NCI-H1694 (cell line): ENCODE measurements at places on chromosomes 2 and 18.

DNA sequence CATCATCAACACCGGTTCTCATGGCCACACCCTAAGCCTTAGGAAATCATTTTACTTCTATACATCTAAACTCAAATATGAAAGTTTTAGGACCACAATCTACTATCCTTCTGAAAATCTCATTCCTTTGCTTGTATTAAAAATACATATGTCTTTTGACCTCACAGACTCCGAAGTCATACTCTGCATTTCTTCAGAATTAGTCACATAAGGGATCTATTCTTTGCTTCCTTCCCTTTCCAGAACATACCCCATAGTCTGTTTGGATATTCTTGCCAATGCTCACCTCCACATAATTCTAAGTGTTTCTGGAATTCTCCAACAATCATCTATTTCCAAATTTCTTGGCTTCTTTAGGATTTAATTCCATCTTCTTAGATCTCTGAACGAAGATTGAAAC, 14.2 kb upstream of the DSG1 start:
- no peak for DNase-seq

GRCh38 chr2:26574066-26574899, 66.9 kb downstream of the CIB4 start:
- no peak for DNase-seq

DNA sequence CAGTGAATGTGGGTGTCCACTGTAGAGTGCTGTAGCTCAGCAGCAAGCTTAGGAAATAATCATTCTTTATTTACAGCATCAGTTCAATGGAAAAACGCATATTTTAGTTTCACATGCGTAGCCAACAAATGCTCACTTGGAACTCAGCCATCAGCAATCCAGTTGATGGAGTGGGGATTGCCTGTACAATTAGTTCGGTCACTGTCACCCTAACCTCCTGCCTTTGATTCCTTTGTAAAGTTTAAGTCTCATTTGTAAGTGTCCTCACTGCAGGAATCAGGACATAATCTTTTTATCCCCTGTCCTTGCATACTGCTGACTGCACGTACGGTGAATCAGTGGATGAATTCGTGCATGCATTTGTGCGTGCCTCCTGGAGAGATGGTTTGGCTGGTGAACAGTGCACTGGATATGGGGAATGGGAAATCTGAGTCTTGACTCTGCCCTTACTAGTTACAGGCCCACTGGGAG, 55.9 kb downstream of the RAB31 start:
- peak; percentile 6 for DNase-seq

DNA sequence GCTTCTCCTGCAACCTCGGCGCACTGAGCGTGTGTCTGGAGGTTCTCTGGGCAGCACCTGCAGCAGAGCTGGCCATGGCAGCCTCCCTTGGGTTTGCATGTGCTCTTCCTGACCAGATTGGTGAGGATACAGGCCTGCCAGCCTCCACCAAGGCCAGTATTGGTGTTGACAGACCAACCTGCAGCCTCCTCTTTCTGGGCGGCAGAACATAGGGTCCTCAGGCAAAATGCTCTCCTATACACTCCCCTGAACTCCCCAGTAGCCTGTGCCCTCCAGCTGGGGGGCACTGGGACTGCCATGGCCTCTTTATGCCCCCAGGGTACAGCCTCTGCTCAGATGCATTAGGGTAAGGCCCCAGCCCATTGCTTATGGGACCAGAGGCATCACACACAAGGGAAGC, 131.9 kb upstream of the SPRED2 start:
- no peak for DNase-seq

DNA sequence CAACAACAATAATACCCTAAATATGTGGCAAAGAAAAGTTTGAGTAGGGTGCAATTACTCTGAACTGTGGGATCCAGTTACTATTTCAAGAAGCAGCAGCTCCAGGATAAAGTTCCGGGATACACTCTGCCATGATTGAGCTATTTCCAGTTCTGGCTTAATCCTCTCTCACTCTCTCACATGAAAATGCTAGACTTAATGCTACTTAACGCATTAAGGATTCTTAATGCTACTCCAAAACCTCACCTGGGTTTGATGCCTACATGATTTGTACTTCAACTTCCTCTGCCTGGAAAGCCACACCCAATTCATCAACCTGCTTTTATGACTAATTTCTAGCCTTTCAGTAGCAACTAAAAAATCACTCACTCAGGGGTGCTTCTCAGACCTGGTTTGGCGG, 151.1 kb upstream of the HNMT start:
- DNase-seq, result no peak

GRCh38 chr18:30582078-30582477, 460.5 kb downstream of the DSC3 start:
- no peak for DNase-seq

- DNase-seq, result no peak
Measured at GRCh38 chr18:10751653-10752052, 225.8 kb downstream of the NAPG start.

DNA sequence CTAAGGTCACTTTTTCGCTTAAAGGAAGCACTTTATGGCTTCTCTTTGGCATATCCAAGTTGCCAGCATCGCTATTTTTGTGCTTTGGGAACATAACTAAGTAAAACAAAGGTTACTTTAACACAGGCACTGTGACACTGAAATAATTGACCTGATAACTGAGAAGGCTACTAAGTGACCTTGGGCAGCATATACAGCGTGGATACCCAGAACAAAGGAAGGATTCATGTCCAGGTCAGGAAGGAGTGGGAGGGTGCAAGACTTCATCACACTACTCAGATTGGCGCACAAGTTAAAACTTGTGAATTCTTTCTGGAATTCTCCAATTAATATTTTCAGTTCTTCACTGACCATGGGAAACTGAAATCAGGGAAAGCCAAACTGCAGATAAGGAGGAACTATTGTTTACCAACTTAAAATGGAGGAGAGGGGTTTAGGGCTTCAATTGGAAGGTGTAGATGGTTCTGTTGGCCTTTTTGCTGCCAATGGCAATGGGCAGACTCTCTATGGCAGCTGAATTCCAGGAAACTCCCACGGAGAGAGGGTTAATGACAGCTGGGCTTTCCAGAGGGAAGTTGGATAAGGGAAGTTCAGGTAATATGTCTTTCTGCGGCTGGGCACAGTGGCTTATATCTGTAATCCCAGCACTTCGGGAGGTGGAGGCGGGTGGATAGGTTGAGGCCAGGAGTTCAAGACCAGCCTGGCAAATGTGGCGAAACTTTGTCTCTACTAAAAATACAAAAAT, 45.3 kb downstream of the COMMD1 start:
- no peak for DNase-seq

GRCh38 chr2:46800625-46801349, 114.8 kb downstream of the MCFD2 start:
- no peak for DNase-seq

DNA sequence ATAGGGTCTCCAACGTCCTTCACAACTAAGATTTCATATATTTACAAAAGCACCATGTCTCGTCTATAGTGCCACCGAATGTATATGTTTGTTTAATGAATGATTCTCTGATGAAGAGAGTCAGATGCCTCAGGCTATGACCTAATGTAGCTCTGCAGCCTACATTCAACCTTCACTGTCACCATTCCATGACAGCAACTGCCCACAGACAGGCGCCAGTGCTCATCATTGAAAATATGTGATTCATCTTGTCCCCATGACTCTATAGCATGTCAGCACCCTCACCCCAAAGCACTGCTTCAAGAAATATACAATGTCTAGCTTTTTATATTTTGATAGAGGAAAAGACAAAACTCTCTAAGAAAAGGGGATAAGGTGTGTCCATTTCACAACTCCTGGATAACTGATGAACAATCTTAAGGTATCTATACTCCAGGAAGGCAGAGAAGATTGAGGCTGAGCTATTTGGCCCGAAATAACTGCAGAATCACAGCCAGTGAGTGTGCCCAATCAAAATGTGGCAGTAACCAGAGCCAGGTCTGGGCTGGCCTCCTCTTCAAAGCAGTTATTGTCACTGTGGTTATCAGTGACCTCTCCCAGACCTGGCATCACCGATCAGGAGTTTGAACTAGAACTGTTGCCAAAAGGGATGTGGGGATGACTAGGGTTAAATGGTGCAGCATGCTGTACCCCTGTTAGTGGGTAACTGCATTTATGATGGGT, 246.6 kb downstream of the SETBP1 start:
- DNase-seq, result no peak

GRCh38 chr2:144541396-144541795, 21.5 kb upstream of the ZEB2 start:
- DNase-seq, result no peak

DNA sequence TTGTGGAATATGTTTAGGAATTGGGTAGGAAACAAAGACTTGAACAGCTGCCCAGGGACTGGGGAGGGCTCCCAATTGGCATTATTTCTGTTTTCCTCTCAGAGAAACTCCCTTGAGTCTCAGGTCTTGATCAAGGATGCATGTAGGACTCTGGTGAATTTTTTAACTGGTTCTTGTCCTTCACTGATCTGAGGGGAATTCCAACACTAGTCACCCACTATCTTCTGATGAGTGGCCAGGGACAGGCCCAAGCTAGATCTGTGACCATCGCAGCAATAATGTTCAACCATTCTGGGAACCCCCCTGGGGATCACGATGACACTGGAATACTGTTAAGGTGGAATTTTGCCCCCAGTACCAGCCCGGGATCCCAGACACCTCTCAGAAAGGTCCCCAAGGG, 132.0 kb downstream of the SH3BP4 start:
- DNase-seq, result no peak

DNA sequence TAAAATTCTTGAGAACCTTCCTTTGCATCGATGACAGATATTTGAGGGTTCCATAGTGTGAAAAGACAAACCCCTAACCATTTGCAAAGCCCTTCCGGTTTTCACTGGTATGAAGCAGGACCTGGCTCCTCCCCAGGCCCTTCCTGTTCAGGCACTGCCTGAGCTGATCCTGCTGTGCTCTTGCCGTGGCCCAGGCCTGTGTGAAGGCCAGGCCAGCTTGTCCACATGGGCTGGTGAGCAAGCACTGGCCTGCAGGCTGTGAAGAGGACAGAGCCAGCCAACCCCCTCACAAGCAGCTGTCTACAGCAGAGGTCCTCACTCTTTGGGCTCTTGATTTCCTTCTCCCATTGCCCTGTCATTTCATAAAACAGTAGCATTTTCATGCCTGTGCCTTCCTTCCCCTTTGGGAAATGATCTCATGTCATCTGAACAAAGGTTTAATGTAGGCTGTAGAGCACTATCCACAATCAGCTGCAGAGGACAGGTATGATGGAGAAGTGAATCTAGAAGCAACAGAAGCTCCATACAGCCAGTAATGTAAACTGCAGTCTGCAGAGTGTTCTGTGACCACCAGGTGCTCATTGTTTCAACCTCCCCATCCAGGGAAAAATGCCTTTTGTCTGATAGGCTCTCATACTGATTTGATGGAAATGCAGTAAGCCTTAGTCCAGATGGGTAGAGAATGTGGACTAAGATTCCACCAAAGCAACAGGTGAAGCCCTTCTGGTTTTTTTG, 19.8 kb downstream of the MPHOSPH10 start:
- DNase-seq, result no peak

- no peak for DNase-seq
Measured at GRCh38 chr18:13378150-13378549, 159.6 kb downstream of the LDLRAD4 start.

DNA sequence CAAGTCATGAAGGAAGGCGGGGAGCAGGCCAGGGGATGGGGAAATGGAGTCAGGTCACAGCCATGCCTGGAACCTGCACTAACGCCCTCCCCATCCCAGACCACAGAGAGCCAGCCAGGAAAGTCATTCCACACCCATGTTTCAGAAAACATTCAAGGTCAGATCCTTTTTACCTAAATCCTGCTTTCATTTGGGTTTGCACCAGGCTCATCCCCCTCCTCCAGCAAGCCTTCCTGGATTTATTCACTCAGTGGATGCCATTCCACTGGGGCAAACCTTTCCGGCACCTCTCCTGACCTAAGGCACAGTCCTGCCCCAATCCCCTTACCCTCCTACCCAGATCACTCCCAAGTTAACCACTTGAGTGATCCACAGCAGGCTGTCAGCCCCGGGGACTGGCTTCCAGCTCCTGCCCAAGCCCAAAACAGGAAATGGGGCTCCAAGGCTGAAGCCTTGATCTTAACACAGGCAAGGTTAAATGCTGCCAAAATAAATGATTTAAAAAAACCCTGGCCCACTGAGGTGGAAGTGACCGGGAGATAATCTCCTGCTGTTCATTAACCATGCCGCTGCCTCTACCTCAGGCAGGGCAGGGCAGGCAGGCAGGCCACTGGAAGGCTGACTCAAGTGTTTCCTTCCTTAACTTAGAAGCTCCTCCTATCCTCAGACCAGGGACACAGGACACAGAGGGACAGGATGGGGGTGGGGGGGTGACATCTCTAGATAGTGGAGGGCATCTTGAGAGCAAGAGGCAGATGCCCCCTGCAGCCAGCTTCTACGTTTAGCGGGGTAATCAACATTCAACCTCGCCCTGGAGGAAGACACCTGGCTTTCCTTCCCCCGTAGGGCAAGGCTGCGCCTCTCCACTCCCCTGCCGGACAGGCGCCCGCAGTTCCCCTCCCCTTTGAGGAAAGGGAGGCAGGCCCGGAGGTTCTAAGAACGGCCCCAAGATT, 1.4 kb downstream of the RAB11FIP5 start:
- DNase-seq, result no peak

DNA sequence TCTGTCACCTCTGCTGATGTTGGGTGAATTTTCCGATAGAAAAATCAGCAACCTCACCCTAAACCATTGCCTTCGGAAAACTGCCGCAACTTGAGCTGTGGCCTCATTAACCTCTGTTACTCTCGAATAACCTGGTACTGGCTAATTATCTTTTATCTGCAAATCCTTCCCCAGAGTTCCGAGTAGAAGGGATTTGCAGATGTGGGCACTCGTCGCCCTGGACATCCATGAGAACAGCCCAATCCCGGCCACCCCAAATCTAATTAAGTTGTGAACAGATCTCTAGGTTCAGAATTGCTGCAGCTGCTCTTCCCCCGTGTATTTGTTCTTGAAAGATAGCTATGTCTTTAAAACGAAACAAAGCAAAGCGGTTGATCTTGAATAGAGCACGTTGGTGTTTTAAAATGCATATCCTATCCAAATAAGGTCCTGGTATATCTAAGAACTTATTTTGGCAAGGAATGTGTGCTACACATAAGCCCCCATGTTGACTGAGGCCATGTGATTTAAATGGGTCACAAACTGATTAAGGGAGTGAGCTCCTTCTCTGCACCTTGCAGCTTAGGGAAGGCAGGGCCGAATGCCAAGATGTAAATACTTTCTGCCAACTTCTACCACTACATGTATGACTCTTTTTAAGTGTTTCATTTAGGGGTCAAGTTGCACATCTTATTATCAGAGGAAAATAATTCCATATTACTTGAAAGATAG, 88.2 kb downstream of the MTCL1 start:
- DNase-seq, result no peak
